IMR-90 (cell line): ENCODE measurements at places on chromosomes 11 and 22.

- DNase-seq, result no peak
These were observed 17.0 kb downstream of the UVRAG start for GRCh38 chr11:75831915-75832502.

GRCh38 chr11:104366321-104366734 lies 202.4 kb upstream of the PDGFD start:
- DNase-seq, result no peak

DNA sequence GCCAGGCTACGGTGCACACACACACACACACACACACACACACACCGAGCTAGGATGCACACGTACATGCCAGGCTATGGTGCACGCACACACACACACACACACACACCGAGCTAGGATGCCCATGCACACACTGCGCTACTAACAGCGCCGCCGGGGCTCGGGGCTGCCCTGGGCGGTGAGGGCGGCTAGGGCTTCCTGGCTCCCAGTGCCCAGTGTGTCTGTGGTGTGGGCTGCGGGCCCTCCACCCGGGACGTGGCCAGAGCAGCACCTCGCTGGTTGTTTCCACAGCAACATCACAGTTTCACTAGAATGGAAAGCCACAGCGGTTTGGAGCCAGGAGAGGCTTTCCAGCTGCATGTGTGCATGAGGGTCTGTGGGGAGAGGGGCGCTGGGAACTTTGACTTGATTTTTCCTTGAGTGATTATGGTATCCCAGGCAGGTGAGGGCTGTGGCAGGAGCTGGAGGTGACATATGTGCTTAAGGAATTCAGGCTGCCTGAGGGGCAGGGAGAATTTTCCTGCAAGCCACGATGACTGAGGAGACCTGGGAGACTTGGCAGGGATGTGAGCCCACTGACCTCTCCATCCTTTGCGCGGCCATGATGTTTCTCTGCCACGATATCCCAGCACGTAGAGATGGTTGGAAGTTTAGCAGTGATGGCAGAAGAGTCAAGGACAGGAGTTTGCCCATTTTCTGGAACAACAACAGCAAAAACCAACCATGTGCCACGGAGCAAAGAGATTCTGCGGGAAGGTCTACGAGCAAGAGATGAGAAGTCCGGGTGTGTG lies 195.9 kb downstream of the SNX19 start:
- DNase-seq, result no peak

DNA sequence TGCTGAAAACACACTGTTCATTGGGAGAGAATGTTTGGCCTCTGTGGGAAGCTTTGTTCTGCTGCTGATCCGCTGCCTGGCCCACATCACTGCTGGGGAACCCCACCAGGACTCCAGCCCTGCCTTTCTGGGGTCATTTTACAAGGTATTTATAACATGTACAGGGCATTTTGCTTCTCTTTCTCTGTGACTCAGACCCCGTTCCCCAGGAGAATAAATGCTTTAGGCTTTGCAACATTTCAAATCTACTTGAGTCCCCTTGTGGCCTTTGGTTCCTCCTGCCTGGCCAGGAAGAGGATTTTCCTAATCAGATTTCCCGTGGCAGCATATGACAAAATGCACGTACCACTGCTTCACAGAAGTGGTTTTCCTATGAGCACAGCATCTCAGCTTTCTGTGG lies 43.0 kb downstream of the BTG4 start:
- DNase-seq, result peak; percentile 45

DNA sequence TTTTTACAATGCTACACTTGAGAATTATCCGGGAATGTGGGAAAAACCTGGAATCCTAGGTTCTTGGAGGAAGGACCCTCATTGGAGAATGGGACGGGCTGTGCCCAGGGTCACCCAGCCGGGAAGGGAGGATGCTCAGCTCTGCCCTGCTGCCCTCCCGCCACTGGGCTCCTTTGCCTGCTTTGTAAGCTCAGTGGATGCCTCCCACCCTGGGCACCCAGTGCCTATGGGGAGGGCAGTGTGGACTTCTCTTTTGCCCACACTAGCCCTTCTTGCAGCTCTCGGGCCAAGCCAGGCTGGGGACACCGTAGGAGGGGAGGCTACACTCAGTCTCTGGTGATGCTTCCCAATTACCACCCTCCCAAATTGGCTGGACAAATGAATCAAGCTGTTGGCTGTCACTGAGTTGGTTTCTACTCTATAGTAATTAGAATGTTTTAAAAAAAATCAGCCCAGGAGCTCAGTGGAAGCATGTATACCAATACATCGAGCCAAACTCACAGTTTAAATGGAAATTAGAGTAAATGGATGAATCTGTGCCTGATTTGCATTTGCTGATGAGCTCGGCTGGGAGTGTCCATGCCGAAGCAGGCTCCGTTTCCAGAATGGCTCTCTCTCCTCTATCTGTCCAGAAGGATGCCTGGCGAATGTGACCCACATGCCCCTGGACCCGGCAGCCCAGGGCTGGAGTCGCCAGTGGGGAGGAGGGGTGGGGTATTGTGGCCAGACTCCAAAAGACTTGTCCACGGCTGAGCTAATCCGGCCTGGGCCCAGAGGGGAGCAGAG lies 317.0 kb downstream of the CTTN start:
- no peak for DNase-seq

GRCh38 chr22:45842291-45842991 lies 134.5 kb downstream of the WNT7B start:
- DNase-seq, result peak; percentile 77

- no peak for DNase-seq
These were observed 10.3 kb downstream of the PRCP start for GRCh38 chr11:82890002-82890341.
